Aortic smooth muscle cell (primary cell): ENCODE measurements at places on chromosomes 1 and 21. TPM values are rescaled to one million over a fixed set of nuclear protein-coding genes. Genes with fewer than 3 reads are reported as not detected.

MYOG gene
- total RNA-seq, result not detected in 2 replicates

FCRL5 gene
- not detected in 2 replicates for total RNA-seq

ZNF672 gene
- total RNA-seq, result 16.6 and 19.6 TPM in 2 replicates

ZMYND12 gene
- total RNA-seq, result 0.56 and 0.92 TPM in 2 replicates

TBX19 gene
- total RNA-seq, result 0.53 and 0.75 TPM in 2 replicates
